EL (cell line): ENCODE measurements at places on chromosomes 7 and 10.

GRCh38 chr10:70319183-70319582 is 35.4 kb upstream of the NPFFR1 start:
- no peak for DNase-seq

- no peak for DNase-seq
These were observed 425.0 kb downstream of the GPAM start for GRCh38 chr10:111758593-111758992.

DNA sequence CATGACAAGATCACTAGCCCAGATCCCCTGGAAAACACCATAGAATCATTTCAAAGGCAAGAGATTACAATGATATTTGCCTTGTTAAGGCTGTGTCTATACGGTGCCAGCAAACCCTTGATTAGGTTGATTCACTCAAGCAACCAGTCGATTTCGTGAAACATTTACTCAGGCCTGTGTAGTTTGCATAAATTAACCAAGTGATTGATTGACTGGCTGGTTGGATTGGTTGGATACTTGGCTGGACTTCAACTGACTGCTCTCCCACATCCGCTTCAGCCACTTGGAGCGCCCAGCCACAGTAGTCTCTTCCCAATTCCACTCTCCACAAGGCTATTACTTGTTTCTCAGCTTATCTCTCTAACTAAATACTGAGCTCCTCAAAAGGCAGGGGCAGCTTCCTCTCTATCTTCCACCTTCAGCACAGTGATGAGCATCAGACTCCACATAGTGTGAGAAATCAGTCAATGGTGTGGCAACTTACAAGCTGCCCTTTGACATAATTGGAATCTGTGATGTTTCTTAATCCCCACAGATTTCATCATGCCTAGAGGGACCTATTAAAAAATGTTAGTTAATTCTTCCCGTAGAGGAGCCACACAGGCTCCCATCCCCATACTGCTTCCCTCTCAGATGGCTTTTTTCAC is 217.4 kb downstream of the GRM8 start:
- no peak for DNase-seq

GRCh38 chr10:25226775-25227682 is 52.2 kb downstream of the GPR158 start:
- DNase-seq = peak; percentile 29

DNA sequence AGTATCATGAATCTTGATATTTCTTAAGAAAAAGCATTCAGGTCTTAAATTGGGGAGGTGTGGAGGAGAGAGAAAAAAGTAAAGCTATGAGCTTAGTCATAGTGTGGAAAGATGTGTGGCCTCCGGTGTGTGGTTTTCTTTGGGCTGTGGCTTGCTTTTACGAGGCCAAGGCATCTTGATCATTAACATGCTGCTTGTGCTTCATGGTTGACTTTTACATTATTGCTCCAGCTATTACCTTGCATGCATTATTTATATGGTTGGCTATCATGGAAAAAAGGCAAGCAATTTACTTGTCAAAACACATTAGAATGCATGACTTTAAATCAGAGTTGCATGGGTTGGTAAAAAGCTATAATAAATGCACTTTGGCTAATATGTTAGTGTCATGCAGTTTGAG is 300.7 kb upstream of the ADARB2 start:
- no peak for DNase-seq

DNA sequence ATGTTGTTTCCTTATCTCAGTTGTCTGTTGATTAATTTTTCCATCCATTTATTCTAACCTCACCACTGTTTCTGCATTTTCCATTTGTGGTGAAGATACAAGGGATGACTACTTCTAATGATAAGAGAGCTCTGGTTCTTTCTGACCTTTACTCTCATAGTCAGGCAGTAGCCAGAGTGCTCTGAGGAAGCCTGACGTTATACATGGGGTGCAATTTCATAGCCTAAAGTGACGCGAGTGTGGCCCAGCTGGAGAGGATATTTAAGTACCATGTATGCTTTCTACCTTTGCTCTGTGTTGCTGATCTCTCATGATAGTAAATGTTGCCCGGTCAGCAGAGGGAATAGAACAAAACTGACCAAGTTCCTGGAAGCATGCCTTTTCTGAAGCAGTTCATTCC is 33.9 kb upstream of the CYCS start:
- no peak for DNase-seq

GRCh38 chr7:5532536-5533335 is 109.1 kb upstream of the TNRC18 start:
- no peak for DNase-seq

DNA sequence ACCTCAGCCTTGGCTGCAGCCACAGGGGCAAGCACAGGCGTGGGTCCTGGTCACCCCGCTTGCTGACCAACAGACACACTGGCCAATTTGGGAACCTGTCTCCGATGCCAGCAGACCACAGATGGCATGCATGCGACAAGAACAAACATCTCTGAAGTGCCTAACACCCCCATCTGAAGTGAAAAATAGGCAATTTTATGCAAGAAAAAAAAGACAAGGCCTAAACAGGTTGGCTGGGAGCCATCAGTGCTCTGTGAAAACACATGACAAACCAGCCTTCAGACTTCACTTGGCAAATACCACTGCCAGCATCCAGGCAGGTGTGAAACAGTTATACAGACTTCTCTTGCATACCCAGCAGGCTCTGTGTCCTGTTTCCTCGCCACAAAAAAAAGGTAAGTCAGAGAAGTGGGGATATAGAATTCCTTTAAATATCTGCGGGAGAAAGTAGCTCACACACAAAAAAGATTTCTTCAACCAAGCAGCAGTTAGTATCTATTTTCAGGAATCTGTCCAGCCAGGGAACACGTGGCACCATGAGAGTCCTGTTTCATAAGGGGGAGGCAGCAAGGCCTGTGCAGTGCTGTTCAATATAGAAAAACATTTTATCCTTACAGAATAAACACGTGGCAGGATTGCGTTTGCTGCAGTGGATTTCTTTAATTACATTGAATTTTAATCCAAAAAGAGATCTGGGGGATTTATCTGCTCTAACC is 293.4 kb upstream of the MKLN1 start:
- DNase-seq = no peak

GRCh38 chr7:98222533-98223195 is 11.4 kb downstream of the BHLHA15 start:
- DNase-seq = no peak

GRCh38 chr7:83524277-83525075 is 124.5 kb downstream of the SEMA3E start:
- peak; percentile 72 for DNase-seq

GRCh38 chr10:123669886-123670285 is 3.7 kb downstream of the GPR26 start:
- peak; percentile 69 for DNase-seq

DNA sequence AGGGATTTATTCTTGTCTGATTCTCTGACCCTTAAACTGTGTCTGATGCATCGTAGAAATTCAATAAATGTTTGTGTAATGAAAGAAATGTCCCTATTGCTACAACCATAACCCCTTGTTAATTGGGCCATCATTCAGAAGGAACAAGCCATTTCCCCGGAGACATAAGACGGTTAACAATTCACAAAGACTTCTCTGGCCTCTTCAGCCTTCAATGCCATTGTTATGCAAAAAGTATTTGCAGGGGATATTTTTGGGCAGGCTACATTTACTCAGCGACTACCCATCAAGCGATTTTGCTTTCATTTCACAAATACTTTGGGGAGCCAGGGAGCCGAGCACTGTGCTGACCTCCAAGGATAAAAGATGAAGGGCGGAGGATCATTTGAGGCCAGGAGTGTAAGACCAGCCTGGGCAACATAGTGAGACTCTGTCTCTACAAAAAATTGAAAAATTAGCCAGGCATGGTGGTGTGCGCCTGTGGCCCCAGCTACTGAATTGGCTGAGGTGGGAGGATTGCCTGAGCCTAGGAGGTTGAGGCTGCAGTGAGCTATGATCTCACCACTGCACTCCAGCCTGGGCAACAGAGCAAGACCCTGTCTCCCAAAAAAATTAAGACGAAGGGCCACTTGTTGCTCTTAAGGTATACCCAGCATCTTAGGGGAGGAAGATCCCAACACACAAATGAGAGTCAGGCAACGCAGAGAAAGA is 20.0 kb upstream of the SDK1 start:
- DNase-seq = no peak

DNA sequence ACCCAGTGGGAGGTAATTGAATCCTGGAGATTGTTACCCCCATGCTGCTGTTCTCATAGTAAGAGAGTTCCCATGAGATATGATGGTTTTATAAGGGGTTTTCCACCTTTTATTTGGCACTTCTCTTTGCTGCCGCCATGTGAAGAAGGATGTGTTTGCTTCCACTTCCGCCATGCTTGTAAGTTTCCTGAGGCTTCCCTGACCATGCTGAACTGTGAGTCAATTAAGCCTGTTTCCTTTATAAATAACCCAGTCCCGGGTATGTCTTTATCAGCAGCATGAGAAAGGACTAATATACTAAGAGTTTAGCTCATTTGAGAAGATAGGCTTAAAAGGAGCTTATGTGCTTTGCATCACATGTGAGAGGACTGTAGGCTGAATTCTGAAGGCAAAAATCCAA is 29.3 kb downstream of the TMEM248 start:
- no peak for DNase-seq

GRCh38 chr7:27250557-27251070 is 8.0 kb downstream of the EVX1 start:
- DNase-seq = no peak

DNA sequence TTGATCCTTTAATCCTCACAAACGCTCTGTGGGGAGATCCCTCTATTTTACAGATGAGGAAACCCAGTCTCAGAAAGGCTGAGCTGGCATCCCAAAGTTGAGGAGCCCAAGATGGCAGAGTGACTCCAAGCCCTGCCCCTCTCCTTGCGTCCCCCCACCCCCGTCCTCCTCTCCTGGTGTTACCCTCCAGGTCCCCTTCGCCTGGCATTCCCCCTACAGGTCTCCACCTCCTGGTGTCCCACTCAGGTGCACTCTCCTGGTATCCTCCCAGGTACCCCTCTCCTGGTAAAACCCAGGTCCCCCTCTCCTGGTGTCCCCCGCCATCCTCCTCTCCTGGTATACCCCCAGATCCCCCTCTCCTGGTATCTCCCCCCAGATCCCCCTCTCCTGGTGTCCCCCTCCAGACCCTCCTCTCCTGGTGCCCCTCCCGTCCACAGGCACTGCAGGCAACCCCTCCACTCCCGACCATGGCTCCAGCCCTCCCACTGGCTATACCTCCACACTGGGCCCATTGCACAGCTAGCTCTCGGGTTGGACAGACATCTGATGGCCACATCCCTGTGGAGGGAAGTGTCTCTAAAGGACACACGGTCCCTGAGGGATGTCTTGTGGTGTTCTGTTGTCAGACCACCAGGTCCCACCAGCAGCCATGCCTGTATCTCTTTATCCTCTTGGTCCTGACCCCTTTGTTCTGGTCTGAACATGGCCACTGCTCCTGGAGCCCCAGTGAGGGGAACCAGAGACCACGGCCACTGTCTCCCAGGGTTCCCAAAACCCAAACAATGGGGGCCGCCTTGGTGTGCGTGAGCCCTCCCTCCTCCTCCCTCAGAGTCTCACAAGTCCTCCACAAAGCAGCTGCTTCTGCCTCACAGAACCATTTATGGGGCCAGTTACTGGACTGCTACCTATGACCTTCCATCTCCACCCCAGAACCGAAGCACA is 37.2 kb downstream of the CALML3 start:
- no peak for DNase-seq

DNA sequence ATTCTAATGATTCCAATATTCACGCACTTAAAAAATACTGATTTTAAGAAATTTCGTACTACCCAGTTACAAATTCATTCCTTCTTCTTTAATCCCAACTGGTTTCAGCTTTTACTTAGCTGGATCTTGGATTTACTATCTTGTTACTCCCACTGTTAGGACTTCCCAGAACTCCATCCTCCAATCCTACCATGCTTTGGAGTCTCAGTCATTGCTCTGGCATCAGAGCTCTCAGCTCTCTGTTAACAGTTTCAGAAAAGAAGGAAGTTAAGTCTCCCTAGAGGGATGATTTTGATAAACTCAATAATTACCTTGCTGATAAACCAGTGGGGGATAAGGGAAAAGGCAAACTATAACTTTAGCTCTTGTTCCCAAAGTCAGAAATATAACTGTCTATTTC is 9.5 kb downstream of the PPA1 start:
- no peak for DNase-seq

- peak; percentile 14 for DNase-seq
These were observed 47.3 kb downstream of the ARHGAP22 start for GRCh38 chr10:48557511-48558123.

DNA sequence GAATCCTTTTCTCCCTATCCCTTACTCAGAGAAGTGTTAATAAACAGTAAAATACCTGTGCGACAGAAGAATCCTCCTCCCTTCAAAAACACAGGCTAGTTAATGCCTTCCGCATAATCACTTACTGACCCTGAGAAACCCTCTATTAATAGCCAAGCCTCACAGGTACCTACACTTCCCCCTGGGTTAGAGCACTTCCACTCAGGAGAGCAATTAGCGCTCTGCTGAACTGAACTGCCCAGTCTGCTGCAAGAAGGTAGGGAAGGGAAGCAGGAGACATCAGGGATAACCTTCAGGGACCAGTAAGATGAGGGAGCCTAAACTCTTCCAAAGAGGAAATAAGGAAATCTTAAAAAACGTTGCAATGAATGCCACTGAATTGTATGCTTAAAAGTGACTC is 39.6 kb downstream of the KIAA1549 start:
- no peak for DNase-seq

DNA sequence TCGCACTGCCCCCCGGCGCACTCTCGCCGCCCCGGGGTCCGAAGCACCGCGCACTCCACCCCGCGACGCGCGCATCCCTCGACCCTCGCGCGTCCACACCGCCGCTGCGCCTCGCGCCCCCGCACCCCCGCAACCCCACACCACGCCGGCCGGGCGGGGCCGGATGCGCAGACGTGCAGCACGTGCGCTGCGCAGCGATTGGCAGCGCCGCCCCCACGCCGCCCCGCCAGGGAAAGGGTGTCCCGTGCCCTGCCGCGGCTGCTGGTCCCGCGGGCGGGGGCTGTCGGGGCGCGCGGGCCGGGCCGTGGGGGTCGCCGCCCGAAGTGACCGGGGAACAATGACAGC is 53.7 kb upstream of the KDM7A start:
- DNase-seq = peak; percentile 31

GRCh38 chr10:22219308-22219707 is 1.5 kb upstream of the EBLN1 start:
- peak; percentile 14 for DNase-seq

DNA sequence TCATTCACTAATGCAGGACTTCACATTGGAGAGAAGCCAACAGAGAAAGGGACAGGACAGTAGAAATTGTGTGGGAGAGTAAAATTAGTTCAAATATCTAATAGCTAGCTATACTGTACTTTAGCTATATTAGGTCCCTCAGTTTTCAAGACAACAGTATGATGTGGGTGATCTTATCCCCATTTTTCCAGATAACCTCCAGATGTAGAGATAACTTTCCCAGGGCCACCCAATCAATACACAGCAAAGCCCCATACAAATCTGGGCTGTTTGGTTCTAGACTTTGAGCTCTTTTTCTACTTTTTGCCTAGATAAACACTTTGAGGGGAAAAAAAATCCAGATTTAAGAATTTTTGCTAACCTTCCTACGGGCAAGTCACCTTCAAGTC is 482 bp upstream of the CLDN12 start:
- no peak for DNase-seq

DNA sequence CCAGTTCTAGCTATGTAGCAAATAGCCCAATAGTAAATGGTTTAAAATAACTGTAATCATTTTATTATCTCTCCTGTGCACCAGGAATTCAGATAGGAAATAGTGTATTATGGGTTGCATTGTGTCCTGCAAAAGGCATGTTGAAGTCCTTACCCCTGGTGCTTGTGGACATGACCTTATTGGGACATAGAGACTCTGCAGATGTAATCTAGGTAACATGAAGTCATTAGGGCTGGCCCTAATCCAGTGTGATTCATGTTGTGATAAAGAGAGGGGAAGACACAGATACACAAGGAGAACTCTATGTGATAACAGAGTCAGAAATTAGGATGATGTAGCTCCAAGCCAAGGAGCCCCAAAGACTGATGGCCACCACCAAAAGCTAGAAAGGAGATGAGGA is 462.8 kb downstream of the GALNT17 start:
- DNase-seq = no peak
